Stimulated activated CD8-positive, alpha-beta memory T cell treated with anti-CD3 and anti-CD28 coated beads, Interleukin-15, amount 100 ng/mL, for 4 hours (primary cell): ENCODE measurements at places on chromosomes 11 and 22.

GRCh38 chr11:22898036-22898435 is 37.8 kb upstream of the CCDC179 start:
- no peak for DNase-seq

- DNase-seq = no peak
Measured at GRCh38 chr11:102802341-102802740, 4.4 kb upstream of the MMP1 start.

- no peak for DNase-seq
Measured at GRCh38 chr22:28435982-28436381, 243.7 kb downstream of the TTC28 start.

- no peak for DNase-seq
Measured at GRCh38 chr11:43071338-43071737, 240.5 kb upstream of the API5 start.

DNA sequence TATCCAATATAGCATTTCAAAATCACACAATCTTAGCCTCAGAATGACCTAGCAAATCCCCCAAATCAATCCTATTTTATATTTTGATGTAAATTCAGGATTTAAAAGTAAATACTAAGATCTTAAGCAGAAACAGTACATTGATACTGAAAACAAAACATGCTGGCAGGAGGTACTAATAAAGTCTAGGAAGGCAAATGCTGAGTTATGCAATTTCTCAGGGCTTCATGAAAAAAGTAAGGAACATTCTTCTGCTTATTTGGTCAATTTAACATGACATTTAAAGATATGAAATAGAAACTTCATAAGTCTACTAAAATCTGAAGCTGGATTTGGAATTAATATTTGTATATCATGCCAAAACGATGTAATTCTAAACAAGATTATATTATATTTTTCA is 153.3 kb downstream of the SWAP70 start:
- no peak for DNase-seq

GRCh38 chr11:128625326-128625725 is 38.0 kb upstream of the ETS1 start:
- DNase-seq = no peak

- DNase-seq = no peak
Measured at GRCh38 chr22:31046539-31047226, 34.4 kb upstream of the SMTN start.

- no peak for DNase-seq
Measured at GRCh38 chr11:17991783-17992433, 20.9 kb downstream of the SERGEF start.

GRCh38 chr22:45683680-45684079 is 12.0 kb downstream of the ATXN10 start:
- no peak for DNase-seq

DNA sequence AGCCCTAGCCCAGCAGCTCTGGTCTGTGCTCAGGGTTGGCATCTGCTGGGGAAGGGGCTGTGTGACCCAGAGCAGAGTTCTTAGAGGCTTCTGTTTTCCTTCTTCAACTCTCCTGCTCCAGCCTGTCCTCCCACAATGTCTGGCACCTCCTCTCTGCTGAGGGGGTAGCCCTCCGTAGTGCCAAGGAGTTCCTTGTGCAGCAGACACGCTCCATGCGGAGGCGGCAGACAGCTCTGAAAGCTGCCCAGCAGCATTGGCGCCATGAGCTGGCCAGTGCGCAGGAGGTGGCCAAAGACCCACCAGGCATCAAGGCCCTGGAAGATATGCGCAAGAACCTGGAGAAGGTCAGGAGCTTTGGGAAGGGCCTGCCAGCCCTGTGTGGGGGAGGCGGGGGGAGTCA is 69.3 kb downstream of the CEP164 start:
- DNase-seq = no peak

DNA sequence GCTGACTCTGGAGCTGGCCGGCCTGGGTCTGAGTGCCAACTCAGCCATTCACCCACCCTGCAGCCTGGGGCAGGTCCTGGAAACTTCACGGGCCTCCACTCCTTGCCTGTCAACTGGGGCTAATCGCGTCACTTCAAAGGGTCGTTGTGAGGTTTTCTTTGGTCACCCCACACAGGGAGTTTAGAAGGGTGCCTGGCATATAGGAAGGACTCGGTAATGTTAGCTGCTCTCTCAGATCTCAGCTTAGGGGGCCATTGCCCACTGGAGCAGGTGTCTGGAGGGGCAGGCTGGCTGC is 7.3 kb downstream of the INCENP start:
- DNase-seq = no peak

- no peak for DNase-seq
Measured at GRCh38 chr11:76763573-76764346, 19.4 kb upstream of the TSKU start.

- no peak for DNase-seq
Measured at GRCh38 chr22:19849835-19850762, 4.6 kb downstream of the GNB1L start.

DNA sequence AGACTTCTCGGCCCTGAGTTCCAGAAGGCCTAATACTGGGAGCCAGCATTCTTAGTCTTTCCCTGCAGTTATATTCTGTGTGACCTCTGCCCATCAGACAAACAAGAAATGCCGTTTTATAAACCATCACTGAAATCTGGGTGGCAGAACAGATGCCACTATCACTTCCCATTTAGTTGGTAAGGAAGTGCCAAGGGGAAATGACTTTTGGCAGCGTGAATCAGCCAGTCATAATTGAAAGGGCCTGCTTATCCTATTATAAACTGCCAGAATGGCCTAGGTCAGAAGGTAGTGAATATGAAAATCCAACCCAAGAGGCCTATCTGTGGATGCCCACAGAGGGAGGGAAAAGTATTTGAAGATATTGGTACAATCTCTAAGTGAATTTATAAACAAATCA is 646.8 kb upstream of the CCDC90B start:
- DNase-seq = no peak

DNA sequence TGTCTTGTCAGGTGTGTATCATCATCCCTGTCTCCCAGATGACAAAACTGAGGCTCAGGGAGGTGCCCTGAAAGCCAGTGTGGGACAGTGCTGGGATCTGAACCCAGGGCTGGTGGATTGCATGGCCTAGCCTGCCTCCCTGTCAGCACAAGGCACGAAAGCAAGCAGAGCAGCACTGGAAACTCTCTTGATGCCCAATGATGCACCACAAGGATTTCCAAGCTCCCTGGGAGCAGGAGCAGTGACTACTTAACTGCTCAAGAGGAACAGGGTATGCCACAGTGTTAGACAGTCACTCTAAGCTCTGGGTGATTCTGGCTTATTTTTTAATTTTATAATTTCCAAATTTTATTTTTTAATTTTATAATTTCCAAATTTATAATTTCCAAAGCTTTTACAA is 9.0 kb downstream of the ZC3H7B start:
- no peak for DNase-seq

GRCh38 chr11:108895579-108896480 is 231.0 kb downstream of the DDX10 start:
- DNase-seq = no peak

DNA sequence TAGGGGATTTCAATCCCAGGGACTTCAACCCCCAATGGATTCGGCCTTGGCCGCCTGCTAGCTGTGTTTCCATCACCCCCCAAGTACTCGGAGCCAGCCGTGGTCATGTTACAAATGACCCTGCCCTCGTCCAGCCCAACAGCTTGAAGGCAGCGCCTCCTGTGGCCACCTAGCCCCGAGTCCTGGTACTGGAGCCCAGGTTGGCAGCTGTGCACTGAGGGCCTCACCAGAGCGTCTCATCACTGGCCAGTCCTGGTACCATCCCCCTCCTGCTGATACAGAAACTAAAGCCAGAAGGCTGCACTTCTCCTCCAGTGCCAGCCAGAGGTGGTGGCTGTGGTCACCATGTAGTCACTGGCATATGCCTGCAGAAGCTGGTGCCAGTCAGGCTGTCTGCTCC is 44.9 kb upstream of the FADD start:
- DNase-seq = no peak

DNA sequence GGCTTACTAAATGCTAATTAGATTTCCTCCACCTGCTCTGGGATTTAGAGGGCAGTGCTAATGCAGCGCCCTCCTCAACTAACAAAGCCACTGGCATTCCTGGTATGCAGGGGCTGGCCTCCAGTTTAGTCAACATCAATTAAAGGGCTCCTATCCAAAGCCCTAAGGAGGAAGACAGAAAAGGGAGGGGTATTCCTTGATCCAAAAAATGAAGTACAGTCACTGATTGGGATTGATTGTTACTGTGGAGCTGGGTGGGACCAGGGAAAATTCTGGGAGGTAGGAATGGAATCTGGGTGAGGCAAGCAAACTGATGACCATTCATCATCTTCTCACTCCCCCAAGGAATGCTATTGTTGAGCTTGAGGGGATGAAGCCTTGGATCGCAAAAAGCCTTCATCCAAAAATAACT is 52.2 kb downstream of the GAB2 start:
- no peak for DNase-seq

DNA sequence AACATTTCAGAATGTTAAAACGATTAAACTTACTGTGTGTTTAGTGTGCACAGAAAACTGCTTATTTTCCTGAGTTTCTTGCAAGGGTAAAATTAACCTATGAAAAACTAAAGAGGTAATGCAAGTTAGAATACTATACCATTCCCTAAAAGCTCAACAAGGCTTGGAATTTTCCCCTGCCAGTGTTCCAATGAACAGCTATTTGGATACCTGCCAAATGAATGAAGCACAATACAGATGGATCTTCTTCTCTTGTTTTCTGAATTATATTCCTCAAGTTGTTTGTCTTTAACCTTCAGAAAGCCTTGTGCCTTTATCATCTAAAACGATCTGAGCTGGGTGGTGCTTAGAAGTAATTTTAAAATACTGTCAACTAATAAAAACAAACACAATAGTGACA is 204.5 kb downstream of the LRRC4C start:
- no peak for DNase-seq
